ENCODE measurements at places on chromosomes 13 and 19.
A peak's percentile ranks its signal among the peaks of the same experiment; 100 is the strongest.

GRCh38 chr13:49932066-49932465 lies 4.1 kb downstream of the SPRYD7 start:
- DNase-seq = no peak

GRCh38 chr13:84121456-84121855 lies 239.2 kb upstream of the SLITRK1 start:
- no peak for DNase-seq

DNA sequence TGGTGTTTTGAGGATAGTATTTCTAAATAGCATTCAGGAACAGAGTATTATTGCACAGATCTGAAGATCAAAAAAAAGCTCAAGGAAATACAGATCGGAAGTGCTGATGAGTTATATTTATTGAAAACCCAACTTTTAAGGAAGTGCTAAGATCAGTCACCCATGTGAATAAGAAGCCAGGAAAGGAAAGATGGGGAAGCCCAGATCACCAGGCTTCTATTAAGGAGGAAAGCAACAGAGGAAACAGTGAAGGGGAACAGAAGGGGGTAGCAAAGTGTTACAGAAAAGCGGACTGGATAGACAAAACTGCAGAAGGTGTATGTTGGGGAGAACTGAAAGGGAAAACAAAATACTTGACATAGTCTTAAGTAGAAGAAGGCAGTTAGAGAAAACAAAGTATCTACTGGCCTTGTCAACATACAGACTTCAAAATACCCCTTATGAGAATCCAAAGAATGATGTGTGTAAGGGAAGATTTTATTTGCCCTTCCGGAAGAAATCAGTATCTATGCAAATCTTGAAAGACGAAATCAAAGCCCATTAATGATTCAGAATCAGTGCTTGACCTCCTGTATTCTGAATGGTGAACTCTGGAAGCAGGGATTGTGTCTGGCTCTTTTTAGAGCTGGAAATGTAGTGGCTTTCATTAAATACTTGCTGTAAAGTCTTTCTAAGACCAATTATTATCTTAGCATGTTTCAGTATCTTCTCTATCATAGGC lies 12.1 kb downstream of the UFM1 start:
- no peak for DNase-seq

DNA sequence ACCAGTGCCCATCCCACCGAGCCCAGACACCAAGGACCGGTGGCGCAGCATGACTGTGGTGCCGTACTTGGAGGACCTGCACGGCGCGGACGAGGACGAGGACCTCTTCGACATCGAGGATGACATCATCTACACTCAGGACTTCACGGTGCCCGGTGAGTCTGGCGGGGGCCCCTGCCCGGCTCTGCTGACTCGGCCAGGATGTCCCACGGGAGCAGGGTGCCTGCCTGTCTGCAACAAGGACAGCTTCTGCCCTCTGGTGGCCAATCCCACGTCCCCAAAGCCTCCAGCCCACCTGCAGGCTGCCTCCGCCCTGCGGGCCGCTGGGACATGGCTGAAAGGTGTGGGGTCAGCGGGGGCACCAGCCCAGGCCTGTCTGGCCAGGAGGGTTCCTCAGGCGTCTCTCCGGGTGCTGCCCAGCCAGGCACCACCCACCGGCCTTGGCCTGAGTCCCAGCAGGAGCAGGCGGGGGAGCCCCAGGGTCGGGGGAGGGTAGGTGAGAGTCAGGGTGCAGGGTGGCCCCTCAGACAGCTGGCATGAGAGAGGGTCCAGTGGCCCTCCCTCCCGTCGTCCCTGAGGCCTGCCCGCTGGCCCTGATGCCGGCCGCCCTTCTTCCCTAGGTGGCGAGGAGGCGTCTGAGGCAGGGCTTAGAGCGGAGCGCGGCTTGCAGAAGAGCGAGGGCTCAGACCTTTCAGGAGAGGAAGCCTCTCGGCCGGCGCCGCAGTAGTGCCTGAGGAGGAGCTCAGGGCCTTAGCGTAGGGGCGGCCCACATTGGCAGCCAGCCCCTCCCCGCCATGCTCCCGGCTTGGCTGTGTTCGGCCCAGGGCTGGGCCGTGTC lies 14.6 kb downstream of the CBARP start:
- DNase-seq = peak; percentile 88

DNA sequence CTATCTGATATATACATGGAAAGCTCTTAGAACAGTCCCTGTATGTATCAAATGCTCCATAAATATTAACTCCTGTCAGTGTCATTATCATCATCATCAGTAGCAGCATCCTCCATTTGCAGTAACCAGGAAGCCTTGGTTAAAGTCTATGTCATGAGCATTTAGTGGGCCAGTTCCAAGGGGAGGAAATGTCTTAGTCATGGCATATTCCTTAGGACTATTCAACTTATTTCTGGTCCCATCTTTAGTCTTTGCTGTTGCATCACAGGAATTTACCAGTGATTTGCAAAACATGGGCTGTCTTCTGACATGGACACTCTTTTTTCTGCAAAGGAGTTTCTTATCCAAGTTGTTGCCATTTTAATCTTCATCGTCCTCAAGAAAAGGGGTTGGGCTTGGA lies 98.4 kb downstream of the WDFY2 start:
- DNase-seq = no peak

GRCh38 chr13:27605610-27606200 lies 14.6 kb downstream of the LNX2 start:
- no peak for DNase-seq

DNA sequence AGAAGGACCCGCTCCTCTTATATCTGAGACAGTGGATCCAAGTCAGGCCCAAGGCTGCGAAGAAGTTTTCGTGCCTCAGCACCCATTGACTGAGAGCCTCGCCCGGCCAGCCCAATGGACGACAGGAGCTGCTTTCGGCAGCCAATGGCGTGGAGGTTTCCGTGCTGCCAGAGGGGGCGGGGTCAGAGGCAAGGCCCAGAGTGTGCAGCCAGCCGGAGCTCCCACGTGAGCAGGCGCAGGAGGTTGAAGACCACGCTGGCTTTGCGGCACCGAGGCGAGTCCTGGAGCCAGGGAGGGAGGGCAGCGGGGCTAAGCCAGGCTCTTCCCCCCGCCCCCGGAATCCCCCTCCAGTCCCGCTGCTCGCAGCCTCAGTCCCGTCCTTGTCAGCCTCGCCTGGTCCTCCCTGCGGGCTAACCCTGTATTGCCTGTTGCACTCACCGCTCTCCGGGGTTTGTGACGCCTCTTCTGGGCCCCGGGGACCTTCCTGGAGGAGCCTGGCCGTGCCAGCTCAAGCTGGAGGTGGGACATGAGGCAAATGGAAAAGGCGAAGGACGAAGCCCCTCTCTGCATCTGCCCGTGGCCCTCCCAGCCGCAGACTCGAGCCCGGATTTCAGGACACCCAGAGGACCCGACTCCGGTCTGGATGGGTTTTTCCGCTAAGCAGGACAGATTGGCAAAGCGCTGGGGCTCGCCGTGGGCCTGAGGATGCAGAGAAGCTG lies 1.5 kb downstream of the IFNL4 start:
- DNase-seq = no peak

GRCh38 chr13:30797847-30798535 lies 62.6 kb downstream of the ALOX5AP start:
- DNase-seq = no peak

All from GM12891 (cell line).